NCI-H774 (cell line): ENCODE measurements at places on chromosomes 2 and 18.
A peak's percentile ranks its signal among the peaks of the same experiment; 100 is the strongest.

GRCh38 chr18:49227441-49228165 is 232.8 kb downstream of the DYM start:
- DNase-seq, result no peak

GRCh38 chr18:45775743-45776142 is 49.7 kb upstream of the SIGLEC15 start:
- no peak for DNase-seq

GRCh38 chr2:54258166-54258565 is 2.1 kb upstream of the TSPYL6 start:
- no peak for DNase-seq

- no peak for DNase-seq
Measured at GRCh38 chr2:134257965-134258683, 4.3 kb downstream of the MGAT5 start.

DNA sequence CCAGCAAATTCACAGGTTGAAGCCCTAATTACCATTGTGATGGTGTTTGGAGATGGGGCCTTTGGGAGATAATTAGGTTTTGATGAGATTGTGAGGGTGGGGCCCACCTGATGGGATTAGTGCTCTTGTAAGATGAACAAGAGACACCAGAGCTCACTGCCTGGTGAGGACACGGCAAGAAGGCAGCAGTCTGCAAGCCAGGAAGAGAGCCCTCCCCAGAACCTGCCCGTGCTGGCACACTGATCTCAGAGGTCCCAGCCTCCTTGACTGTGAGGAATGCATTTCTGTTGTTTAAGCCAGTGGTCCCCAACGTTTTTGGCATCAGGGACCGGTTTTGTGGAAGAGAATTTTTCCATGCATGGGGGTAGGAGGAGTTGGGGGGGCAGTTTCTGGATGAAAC is 240.7 kb downstream of the KLHL29 start:
- no peak for DNase-seq

DNA sequence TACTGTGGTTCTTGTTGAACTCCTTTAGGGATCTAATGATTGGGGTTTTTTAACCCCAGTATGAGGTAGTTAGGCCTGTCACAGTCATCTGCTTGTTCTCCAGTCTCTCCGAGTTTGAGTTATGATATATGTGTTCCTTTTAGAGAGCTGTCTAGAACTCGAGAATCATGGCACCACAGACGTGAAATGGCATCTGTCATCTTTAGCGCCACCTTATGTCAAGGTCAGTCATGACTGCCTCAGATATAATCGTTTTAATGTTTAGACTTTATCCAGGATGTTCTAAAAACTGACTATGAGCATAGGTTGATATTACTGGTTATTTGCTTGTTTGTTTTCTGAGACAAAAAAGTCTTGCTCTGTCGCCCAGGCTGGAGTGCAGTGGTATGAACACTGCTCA is 112.2 kb downstream of the CEP192 start:
- DNase-seq, result no peak

- no peak for DNase-seq
Measured at GRCh38 chr2:189658306-189659212, 2.7 kb upstream of the ASNSD1 start.

- no peak for DNase-seq
Measured at GRCh38 chr18:74146756-74147155, 878 bp downstream of the FBXO15 start.

DNA sequence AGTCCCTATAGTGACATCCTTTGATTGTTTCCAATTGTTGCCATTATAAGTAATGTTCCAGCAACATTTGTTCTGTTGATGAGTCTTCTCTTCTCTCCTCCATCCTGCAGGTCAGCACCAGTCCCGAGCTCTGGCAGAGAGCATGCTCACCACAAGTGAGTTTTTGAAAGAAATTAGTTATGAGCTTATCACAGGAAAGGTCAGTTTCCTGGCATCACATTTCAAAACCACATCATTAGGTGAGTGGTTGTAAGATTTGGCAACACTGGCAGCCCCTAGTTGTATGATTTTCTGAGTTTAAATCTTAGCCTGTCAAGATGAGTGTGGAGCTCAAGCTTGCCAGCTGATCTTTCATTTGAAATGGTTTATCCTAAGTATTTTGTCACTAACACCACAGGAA is 149.6 kb downstream of the ESCO1 start:
- no peak for DNase-seq

- DNase-seq, result no peak
Measured at GRCh38 chr18:66066191-66066590, 315.4 kb downstream of the CDH7 start.

GRCh38 chr2:68366083-68366560 is 1.0 kb downstream of the PLEK start:
- no peak for DNase-seq

DNA sequence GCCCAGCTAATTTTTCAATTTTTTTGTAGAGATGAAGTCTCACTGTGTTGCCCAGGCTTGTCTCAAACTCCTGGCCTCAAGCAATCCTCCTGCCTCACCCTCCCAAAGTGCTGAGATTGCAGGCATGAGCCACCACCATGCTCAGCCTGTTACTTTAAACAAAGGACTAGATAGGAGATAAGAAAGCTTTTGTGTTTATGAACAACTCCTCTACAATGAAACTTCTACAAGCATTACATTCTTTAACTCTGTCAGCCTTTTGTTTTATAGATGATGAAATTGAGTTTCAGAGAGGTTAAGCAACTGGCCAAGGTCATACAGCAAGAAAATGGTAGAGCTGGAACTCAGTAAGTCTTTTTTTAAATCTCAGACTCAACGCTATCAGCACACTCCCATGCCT is 22.7 kb downstream of the ALPK2 start:
- DNase-seq, result no peak

DNA sequence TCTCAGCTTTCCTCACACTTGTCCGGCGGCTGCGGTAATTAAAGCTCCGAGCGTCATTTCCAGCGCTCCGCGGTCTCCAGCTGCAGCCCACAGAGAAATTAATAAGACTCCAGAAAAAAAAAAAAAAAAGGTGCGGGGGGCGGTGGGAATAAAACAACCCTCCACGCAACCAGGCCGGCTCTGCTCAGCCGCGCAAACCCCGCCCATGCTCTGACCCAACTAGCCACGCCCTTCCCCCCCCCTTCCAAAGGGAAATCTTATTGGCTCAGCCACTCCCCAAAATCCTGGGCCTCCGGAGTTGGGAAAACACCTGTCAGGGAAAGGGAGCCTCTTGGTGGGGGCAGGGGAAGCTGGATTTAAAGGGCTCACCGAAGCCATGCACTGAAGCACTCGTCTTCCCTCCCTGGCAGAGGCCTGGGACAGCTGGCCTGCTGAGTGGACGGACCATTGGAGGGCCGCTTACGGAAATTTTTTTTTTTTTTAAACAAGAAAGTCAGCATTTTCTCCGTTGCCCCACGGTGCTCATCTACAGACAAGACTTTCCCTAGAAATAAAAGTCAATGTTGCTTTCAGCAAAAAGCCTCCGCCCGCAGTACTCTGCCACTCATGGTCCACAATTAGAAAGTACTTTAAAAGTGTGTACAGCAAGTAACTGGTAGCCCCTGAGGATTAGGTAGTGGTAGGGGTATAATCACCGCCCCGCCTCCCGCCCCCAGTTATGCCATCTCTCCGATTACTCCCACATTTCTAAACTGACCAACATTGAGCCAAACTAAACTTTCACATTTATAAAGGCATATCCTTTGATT is 674 bp upstream of the ERBB4 start:
- peak; percentile 77 for DNase-seq

- no peak for DNase-seq
Measured at GRCh38 chr2:151946899-151947812, 118.9 kb upstream of the ARL5A start.

- no peak for DNase-seq
Measured at GRCh38 chr2:26335231-26335630, 10.7 kb upstream of the SELENOI start.

DNA sequence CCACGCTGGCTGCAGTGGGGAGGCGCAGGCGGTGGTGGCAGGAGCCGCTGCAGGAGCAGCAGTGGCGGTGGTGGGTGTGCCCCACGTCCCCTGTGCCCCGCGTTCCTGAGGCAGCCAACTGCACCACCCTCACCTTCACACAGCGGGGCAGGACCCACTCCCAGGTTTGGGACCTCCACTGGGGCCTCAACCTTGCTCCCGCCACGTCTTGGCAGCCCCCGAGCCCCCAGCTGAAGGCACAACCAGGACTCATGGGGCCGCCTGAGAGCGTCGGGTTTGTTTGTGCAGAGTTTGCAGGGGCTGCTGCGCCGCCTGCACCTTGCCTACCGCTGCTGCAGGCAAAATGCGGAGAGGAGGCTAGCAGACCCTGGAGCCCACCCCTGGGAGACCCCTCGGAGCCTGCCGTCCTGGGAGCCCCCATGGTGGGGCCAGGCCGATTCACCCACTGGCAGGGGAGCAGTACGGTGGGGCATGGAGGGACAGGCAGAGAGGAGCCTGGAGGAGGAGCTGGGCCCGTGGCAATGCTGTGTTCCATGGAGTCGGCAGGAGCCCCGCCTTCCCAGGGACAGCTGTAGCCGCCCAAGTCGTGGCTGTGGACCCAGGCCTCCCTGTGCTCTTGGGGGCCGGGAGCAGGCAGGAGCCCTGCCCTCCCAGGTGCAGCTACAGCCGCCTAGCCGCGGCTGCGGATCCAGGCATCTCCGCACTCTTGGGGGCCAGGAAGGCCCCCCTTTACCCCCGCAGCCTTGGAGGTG is 14.7 kb upstream of the EML6 start:
- DNase-seq, result peak; percentile 11

GRCh38 chr18:79525556-79526467 is 130.1 kb downstream of the NFATC1 start:
- no peak for DNase-seq

DNA sequence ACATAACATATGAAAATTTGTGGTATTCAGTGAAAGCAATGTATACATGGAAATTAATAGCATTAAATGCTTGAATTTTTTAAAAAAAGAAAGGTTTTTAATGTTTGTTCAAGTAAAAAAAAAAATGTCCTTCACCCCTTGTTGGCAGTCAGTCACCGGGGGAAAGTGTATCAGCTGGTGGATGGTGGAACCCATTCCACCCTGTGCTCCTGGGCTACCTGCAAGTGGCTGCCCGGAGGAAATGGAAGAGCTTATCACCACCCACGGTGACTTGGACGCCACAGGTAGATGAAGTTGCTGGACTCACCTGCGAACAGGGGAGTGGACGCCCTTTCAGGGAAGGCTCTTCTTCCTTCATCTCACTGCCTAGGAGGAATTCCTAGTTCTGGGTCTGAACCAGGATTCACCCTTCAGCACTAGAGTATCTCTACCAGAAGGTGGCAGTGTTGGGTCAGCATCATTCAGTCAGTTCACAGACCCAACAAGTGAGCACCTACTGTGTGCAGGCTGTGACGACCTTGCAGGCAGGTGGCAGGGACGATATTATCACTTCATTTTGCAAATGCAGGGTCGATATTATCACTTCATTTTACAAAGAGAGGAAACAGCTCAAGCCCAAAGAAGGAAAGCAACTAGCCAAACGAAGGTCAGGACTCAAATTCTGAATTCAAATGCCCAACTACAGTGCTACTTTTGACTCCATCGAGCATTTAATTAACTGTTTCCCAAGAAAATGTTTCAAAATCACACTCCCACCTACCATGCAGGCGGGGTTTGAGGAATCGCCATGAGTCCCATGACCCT is 35.8 kb downstream of the CIB4 start:
- peak; percentile 40 for DNase-seq

- DNase-seq, result no peak
Measured at GRCh38 chr2:1097101-1097500, 146.5 kb downstream of the SNTG2 start.

DNA sequence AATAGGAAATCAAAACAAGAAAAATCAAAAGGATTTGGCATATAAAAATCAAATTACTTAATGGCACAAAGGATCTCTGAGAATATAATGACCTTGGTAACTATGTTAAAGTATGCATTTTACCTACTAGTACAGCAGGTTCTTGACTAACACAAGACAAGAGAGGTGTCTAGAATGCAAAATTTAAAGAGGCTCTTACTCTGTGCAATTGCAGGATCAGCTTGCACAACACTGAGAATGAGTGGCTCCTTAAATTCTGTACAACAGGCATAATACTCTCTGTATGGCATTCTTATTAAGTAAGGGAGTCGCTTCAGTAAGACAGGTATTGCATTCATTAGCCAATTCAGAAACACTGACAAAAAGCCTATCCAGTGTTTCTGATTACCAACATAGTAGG is 72.6 kb downstream of the UGP2 start:
- no peak for DNase-seq

- DNase-seq, result no peak
Measured at GRCh38 chr2:234858145-234858544, 93.7 kb upstream of the SH3BP4 start.

GRCh38 chr2:159497256-159497655 is 119.1 kb downstream of the BAZ2B start:
- no peak for DNase-seq

DNA sequence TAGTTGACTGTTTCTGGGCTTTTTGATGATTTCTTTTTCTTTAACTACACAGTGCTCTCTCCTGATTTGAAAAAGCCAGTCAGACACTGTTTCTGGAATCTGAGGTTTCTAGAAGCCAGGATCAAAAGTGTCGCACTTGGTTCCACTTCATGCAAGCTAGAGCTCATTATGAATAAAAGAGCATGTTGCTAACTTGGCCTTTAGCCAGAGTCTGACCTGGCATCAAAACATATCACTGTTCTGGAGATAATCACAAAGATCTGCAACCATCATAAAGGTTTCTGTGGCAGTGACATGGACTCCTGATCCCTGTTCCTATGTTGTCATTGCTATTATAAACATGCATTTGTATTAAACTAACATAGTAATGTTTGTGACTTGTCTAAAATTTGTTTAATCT is 76.1 kb upstream of the MAPRE2 start:
- no peak for DNase-seq

DNA sequence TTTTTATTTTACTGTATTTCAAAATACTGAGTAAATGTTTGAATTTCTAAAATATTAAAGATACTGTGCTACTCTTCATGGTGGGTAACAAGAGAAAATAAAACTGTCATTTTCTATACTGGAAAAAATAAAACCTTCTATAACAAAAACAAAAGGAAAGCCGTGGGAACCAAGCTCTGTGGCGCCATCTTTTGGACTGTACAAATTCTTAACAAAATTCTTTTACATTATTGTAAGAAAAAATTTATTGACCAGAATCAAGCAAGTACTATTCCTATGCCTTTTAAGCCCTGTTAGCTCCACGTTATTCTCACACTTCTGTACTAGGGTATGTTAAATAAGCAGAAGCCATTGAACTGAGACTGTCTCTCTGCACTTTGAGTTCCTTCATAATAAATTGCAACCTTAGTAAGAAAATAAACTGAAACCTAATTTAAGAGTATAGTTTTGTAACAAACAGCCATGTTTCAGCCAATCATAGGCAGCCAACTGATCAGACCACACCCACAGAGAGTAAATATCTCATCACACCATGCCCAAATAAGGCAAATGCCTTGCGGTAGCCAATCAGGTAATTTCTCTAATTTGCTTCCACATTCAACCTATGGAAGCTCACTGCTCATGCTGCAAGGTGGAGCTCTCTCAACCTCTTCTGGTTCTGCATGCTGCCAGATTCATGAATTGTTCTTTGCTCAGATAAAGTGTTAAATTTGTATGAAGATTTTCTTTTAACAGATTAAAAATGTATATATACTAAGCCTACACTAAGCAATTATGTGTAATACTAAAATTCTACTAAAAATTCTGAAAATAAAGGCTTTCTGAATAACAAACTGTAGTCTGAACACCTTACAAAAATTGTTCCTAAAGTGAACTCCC is 42.2 kb downstream of the HIBCH start:
- DNase-seq, result peak; percentile 2

GRCh38 chr2:69466728-69467127 is 29.5 kb upstream of the NFU1 start:
- DNase-seq, result no peak

GRCh38 chr2:239674981-239675825 is 274.4 kb upstream of the HDAC4 start:
- no peak for DNase-seq

- DNase-seq, result no peak
Measured at GRCh38 chr2:40138314-40138713, 313.6 kb downstream of the SLC8A1 start.
